Mesenteric fat pad (tissue), 1 donor: ENCODE measurements at places on chromosomes 7 and 10.

DNA sequence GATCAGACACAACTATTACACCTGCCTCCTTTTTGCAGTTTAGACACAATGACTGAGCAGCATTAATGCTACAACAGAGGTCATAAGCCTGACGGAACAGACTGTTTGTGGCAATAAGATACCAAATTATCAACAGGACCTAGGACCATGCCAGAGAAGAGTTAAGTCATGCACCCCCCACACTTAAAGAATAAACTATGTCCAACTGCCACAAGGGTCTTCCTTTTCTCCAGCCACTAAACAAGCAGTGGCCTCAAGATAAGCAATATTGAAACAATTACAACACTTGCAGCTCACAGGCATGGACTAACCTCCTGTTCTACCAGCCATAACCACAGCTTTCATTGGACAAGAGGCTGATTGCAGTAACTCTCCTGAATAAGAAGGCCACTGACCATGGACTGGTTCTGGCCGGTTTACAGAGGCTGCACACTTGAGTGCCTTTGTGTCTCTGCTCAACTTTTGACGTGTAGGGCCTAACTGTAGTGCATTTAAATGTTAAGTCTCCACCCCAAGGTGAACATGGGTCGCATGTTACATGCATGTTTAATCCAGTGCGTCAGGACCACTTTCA is 104.4 kb downstream of the STRA8 start:
- no peak for DNase-seq

DNA sequence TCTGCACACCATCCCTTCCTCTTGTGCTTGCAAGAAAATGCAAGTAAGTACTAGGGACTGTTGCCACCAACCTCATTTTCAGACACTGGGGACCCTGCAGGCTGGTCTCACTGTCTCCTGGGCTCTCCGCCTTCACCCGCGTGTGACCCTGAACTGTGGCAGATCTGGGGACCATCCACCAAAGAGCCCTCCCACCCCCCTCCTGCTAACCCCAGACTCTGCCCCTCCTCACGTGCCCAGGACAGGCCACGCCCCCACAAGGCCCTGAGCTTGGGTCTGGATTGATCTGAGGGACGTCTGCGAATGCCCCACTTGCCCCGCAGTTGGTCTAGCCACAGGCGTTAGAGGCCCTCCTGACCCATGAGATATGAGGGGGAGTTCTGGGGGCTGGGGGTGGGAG is 8.1 kb downstream of the CNPY1 start:
- no peak for DNase-seq

DNA sequence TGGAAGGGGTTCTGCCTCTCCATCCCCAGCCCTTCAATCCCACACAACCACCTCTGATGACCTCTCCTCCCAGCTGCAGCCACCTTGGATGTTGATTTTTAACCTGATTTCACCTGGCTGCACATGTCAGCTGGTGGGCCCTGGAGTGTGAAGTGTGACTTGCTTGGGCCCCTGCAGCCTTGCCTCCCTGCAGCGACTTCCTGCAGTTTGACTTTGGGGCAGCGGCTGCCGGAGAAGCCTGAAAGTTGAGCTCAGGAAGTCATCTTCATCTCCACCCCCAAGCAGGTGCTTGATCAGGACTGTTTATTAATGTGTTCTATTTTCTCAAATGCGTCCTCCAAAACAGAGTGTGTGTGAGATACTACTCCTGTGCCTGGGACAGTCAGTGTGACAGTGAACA is 675.2 kb upstream of the GALNT17 start:
- DNase-seq: no peak

GRCh38 chr10:3499120-3499519 is 285.9 kb downstream of the KLF6 start:
- DNase-seq: no peak

- DNase-seq: no peak
These were observed 58.2 kb downstream of the GPR141 start for GRCh38 chr7:37741776-37742175.
